ENCODE measurements at places on chromosomes 11 and 22.

GRCh38 chr11:9525116-9525515, 48.4 kb upstream of the WEE1 start:
- DNase-seq = no peak

DNA sequence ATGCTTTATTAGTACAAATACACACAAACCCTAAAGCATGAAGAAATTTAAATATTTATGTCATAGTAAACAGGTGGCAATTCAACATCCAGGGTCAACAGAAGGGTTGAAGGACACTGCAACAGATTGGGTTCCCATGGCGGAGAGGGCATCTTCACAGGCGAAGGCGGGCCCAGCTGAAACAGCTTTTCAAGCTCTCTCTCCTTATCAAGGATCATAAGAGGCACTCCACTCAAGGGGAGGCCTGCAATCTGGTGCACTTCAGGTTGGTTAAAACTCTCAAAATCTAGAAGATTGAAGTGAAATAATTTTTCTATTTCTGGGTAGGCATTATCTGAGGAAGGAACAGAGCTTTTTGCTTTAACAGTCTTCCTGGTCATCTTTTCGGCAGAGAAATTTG, 16.8 kb upstream of the SLC22A8 start:
- no peak for DNase-seq

GRCh38 chr11:44338698-44339529, 29.0 kb upstream of the ALX4 start:
- no peak for DNase-seq

DNA sequence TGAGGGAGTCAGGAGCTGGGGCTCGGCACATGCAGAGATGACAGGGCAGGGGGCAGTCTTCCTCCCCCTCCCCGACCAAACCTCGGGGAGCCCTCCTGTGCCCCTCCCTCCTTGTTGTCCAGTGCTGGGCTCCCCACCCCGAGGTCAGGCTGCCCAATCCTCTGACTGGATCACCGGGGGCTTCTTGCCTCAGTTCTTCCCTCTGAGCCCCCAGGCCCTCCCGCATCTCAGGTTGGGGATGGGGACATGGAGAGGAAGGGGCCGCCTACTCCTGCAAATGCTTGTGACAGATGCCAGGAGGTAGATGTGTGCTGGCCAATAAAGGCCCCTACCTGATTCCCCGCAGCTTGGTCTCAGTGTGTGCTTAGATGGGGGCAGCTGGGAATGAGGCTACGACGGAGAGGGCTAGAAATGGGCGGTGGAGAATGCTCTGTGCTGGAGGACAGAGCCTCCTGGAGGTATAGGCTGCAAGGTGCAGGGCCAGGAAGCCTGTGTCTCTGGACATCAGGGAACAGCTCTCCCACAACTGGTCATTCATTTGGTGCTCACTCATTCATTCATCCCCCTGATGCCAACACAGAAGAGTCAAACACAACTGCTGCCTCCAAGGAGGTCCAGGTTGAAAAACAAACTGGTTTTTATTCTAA, 8.4 kb downstream of the RHBDD3 start:
- no peak for DNase-seq

GRCh38 chr22:35591714-35592417, 25.3 kb downstream of the MB start:
- DNase-seq = no peak

- no peak for DNase-seq
These were observed 76.6 kb downstream of the HIPK3 start for GRCh38 chr11:33333816-33334215.

DNA sequence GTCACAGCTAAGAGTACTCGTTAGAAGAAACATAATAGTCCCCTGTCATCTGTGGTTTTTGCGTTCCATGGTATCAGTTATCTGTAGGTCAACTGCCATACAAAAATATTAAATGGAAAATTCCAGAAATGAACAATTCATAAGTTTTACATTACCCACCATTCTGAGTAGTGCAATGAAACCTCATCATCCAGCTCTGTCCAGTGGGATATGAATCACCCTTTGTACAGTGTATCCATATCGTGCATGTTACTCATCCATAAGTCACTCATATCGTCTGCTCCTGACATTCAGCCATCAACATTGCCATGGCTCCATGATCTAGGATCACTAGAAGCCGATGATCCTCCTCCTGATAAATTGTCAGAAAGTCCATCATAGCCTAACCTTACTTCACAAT, 174.9 kb upstream of the C11orf87 start:
- no peak for DNase-seq

- no peak for DNase-seq
These were observed 55.5 kb downstream of the DGCR2 start for GRCh38 chr22:19066531-19067271.

DNA sequence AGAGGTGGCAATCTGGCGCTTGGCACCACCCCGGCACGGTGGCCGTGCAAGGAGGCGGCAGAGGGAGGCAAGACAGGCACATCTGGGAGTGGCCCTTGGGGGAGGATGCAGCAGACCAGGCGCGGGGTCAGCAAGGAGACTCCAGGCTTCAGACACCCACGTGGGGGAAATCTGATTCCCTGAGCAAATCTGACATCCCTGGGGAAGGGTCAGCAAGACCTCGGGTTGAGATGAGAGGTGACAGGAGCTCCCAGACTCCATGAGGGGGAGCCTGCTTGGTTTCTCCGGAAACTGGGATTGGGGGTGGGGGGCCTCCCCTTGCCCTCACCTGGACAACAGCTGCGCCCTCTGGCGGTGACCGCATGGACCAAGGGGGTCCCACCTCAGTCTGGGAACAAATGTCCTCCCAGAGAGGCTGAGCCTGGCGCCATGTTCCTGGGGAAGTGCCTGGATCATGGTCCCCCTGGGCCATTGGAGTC, 4.0 kb upstream of the RCOR2 start:
- peak; percentile 19 for DNase-seq

DNA sequence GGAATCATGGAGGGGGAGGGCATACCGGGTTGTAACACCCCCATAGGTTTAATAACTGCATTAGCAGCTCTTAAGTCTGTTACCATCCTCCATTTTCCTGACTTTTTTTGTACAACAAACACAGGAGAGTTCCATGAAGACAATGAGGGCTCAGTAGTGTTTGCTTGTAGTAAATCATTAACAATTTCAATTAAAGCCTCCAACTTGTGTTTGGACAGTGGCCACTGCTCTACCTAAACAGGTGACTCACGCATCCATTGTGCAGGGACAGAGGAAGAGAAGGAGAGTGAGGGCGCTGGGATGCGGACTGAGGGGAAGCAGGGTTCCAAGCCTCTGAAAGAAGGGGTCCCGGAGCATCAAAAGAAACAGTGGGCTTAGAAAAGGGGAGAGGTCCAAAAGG, 21.3 kb upstream of the MTNR1B start:
- DNase-seq = no peak

- no peak for DNase-seq
These were observed 70.3 kb downstream of the MAML2 start for GRCh38 chr11:96272529-96273222.

GRCh38 chr22:46528121-46528610, 9.3 kb downstream of the CELSR1 start:
- no peak for DNase-seq

- DNase-seq = no peak
These were observed 208.6 kb downstream of the DBX1 start for GRCh38 chr11:19951558-19952115.

DNA sequence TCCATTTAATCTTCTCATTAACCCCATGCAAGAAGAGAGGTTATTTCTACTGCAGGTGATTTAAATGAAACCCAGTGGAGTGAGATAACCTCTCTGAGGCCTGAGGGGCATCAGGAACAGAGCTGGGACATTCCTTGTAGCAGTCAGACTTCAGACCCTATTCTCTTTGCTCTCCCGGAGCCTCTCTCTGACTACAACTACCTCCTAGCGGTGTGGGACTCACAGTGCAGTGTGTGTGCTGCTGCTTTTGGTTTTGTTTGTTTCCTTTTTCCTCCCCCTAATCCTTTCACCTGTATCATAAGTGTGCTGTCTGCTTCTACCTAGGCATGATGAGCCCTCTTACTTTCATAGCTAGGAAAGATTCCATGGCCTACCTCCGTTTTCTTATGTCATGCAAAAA, 769.6 kb downstream of the NTM start:
- no peak for DNase-seq

DNA sequence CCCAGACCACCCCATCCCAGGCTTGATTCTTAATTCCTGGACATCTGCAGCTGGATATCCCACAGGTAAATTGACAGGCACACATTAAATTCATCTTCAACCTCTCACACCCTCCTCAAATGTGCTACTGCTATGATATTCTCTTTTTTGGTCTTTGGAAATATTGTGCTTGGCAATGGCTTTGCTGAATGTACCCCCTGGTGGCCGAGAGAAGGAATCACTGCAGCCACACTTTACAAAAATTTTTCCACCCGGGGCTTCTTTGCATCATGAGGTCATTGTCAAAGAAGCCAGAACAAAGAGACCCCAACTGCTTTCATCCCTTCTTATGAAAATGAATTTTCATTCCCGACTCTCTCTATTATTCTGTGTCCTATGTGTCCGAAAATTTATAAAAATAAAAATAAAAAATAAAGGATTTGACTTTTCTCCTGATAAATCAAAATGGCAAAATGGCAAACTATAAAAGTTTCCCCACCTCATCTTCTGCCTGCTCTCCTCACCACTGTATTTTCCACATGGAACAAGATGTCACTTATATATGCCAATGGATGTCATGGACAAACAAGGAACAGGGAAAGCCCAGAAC, 15.0 kb upstream of the CYB5R2 start:
- no peak for DNase-seq

GRCh38 chr22:43279867-43280522, 63.2 kb downstream of the SCUBE1 start:
- no peak for DNase-seq

GRCh38 chr11:131185915-131186314, 184.5 kb upstream of the NTM start:
- no peak for DNase-seq

- no peak for DNase-seq
These were observed 8.1 kb upstream of the PLXNB2 start for GRCh38 chr22:50315289-50316113.

DNA sequence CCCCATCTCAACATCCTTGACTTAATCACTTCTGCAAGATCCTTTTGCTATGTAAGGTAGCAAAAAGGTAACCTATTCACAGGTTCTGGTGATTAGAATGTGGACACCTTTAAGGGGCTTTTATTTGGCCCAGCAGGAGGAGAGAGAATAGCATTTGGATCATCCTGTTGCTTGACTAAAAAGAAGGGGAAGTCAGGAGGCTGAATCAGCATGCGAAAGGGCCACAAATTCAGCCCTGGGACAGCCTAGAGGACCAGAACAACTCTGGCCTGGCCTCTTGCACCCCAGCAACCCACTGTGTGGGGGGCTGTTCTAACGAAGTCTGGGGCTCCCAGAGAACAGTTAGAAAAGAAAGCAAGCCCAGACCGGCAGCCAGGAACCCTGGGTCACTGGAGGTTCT, 3.2 kb upstream of the HMOX1 start:
- DNase-seq = no peak

DNA sequence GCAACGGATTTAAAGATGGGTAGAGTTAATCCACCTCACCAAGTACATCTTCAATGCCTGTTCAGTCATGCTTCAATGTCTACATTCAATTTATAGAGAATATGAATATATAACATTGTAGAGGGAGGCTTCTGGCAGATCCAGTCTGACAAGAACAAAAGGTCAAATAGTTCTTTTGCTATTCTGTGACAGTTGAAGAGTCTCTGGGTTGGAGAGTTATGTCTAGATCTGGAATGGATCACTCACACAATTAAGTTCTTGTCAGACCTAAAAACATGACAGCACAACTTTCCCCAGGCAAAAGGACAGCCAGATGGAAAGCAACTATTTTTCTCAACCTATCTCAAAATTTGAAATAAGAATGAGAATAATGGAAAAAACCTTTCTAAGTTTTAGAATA, 15.3 kb upstream of the GAB2 start:
- no peak for DNase-seq

DNA sequence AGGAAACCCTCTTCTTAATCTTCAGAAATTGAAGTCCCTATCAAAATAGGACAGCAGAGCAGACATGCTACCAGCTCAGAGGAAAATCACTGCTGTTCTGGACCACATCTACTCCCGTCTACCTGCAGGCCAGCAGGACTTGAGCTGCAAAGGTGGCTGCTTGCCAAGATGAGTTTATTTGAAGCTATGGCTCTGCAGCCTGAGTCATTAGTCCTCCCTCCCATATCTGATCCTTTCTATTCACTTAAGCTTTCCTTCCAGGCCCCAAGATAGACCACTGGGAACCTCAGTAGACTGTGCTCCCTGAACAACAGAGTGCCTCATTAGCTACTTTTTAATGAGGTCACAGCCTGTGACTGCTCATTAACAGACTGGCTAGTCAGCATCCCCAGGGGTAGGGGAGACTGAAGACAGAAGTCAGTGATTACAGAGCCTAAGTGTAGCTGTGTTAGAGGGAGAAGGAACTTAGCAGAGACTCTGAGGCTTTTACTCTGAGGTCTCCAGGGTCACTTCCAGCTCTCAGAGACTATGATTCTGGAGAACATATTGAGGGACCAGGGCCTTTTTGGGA, 6.8 kb upstream of the OR10A2 start:
- DNase-seq = no peak

- DNase-seq = no peak
These were observed 134.7 kb downstream of the JRKL start for GRCh38 chr11:96524475-96524874.

DNA sequence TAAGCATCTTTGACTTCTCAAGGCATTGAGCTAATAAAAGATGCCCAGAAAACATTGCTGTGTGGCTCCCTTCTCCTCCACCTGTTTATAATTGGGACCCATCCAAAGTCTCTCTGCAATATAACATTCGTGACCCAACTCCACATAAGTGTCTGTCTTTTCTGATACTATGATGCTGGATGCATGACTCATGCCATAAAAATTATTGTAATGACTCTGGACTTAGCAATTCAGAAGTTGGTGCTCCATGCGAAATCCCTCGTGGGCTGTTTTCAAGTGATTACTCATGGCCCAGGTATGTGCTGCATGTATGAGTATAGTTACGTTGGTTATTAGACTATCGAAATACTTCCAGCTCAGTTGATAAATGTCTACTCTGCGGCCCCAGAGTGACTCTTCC, 11.7 kb downstream of the FJX1 start:
- DNase-seq = no peak

DNA sequence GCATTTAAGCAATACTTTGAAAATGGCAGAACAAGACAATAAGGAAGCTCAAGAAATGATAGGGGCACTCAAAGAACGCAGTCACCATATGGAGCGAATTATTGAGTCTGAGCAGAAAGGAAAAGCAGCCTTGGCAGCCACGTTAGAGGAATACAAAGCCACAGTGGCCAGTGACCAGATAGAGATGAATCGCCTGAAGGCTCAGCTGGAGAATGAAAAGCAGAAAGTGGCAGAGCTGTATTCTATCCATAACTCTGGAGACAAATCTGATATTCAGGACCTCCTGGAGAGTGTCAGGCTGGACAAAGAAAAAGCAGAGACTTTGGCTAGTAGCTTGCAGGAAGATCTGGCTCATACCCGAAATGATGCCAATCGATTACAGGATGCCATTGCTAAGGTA, 51.9 kb downstream of the SPECC1L start:
- DNase-seq = no peak

- no peak for DNase-seq
These were observed 8.0 kb downstream of the POU2AF3 start for GRCh38 chr11:111306321-111306720.

- DNase-seq = no peak
These were observed 34.0 kb downstream of the SLCO2B1 start for GRCh38 chr11:75184757-75185425.

GRCh38 chr11:23932485-23932898, 564.4 kb upstream of the LUZP2 start:
- DNase-seq = no peak

GRCh38 chr11:4184163-4184916, 89.7 kb downstream of the RRM1 start:
- DNase-seq = no peak
